HuH-7 (cell line): ENCODE measurements at places on chromosomes 11 and 22.

- no peak for DNase-seq
Measured at GRCh38 chr11:128405714-128406662, 181.4 kb downstream of the ETS1 start.

- no peak for DNase-seq
Measured at GRCh38 chr22:37037669-37038068, 13.9 kb upstream of the KCTD17 start.

DNA sequence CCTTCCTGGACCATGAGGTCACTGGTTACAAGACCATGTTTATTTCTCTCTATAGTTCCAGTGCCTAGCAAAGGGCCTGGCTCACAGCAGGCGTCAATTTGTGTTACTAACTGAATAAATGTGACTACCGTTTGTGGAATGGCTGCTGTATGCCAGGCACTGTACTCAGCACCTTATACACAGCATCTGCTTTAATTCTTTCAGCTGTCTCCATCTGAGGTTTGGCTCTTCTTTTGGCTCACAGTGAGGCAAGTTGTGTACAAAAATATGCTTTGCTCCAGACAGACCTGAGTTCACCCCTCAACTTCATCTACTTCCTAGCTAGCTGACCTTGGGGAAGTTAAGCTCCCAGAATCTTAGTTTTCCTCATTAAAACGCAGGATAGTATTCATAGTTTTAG, 75.3 kb upstream of the PHOX2A start:
- no peak for DNase-seq

DNA sequence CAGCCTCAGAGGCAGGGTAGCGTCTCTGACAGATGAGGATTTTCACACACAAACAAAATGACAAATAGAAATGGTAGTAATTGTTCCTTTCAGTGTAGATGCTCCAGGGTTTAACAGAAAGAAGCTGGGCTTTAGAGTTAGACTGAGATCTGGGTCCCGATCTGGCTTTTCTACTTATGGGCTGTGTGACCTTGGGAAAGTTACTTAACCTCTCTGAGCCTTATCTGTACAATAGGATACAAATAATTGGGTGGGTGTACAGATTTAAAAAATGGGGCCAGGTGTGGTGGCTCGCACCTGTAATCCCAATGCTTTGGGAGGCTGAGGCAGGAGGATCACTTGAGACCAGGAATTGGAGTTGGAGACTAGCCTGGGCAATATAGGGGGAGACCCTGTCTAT, 204.9 kb downstream of the CEP164 start:
- no peak for DNase-seq

GRCh38 chr11:27347359-27348339, 15.4 kb downstream of the CCDC34 start:
- no peak for DNase-seq

DNA sequence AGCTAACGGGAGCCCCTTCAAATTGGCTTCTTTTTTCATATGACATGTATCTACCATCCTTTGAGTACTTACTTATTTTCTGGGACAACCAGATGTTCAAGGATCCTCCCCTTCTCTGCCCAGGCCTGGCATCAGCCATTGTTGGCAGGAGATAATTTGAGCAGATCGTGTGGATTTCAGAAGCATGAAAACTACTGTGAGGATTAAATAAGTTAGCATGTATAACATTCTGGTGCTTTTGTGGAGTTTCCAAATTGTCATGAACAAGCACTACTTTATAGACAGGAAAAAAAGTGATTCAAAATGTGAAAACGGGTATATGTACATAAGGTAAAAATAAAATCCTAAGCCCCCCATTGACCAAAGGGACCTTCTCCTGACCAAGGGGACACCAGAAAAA, 2.1 kb upstream of the NADSYN1 start:
- DNase-seq: no peak
